ENCODE measurements at places on chromosomes 6 and 20. TPM values are rescaled to one million over a fixed set of nuclear protein-coding genes. Genes with fewer than 3 reads are reported as not detected.

- DNase-seq: no peak
Observed at GRCh38 chr20:17666481-17666880, 15.6 kb downstream of the RRBP1 start.

GRCh38 chr20:61742097-61742825 lies 323.4 kb downstream of the TAF4 start:
- DNase-seq: no peak

- no peak for DNase-seq
Observed at GRCh38 chr6:109325400-109325801, 56.9 kb downstream of the CD164 start.

- peak; percentile 34 for DNase-seq
Observed at GRCh38 chr6:107115695-107116327, 496 bp upstream of the BEND3 start.

BTNL2 gene
- not detected for total RNA-seq

DNA sequence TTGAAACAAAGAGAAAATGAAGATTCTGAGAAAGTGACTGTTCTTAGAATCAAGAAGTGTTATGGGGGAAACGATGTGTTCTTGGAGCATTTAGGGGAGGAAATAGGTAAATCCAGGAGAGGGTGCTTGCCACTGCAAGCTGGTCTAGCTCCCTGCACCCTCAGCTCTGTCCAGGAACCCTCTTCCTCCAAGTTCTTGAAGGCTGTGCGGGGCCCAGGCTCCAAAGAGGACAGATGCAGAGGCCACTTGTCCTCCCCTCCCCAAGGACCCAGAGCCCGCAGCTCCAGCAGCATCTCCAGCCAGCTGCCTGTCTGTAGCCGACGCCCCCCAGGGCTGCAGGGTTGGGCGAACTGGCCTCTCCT lies 87.9 kb downstream of the CDC5L start:
- DNase-seq: no peak

RNGTT gene
- total RNA-seq: 25.3 TPM

EDN1 gene
- total RNA-seq: 0.88 TPM

MCCD1 gene
- not detected for total RNA-seq

DNA sequence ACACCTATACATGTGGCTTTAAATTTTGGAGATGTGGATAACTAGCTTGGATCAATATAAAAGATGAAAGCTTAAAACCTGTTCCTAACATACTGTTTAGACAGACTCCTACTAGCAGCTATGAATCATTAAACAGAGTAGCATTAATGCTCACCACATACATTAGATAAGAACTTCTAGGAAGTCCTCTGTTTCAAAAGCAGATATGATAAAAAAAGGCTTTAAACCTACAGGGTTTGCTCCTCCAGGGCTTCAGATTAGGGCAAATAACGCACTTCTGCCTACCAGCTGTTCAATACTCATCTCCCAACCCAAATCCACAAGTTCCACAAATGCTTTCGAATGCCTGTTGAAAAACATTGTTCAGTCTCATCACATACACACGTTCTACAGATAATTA lies 1.5 kb downstream of the REPS1 start:
- no peak for DNase-seq

DNA sequence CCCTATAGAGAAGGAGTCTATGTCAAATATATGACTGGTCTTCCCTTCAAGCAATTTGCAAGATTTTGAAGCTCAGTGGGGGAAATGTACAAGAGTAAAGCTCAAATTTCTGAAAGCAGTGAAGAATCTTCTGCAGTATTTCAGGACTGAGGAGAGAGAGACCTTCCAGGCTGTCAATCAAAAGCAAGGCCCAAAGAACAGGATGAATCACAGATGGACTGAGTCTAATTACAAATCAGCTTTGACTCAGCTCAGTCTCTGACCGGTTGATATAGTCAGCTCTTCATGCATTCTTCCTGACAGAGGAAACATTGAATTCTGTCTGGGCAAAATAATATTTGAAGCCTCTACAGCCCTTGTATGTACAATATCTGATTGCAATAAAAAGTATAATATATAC lies 7.7 kb upstream of the HTR1B start:
- peak; percentile 59 for DNase-seq

DNA sequence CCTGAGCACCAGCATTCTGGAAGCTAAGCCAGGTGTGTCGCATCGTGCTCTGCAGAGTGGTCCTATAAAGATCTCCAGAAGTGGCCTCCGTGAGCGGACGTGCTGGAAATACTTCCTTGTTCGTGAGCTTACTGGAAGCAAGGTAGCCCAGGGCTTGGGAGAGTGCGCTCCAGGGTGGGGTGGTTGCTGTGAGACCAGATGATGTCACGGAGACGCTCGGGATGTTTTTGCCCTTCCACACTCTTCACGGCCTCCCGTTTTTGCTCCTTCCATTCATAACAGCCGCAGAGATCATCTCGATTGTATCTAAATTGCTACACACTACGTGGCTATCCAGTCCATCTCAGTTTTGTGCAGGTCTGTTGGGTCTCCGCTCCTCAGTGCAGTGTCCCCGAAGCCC lies 373.4 kb downstream of the THBS2 start:
- no peak for DNase-seq

DNA sequence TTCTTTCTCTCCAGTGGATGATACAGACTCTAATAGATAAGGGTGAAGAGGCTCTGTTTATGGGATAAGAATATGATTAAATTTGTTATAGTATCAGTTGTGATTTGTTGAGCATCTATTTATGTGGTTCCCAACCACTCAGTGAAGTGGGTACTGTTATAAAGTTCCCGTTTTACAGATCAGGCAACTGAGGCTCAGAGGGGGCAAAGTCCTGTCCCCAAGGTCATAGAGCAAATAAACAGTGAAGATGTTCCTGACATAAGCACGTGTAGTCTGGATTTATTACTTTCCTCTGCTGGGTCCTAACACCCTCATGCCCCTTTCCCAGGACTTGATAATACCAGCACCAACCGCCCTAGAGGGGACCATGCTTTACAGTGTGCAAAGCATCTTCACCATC lies 4.1 kb downstream of the DUSP15 start:
- no peak for DNase-seq

All from RPMI7951 (cell line).